Cerebellar nuclear complex (tissue), 1 donor: ENCODE measurements at places on chromosomes 4 and X.

DNA sequence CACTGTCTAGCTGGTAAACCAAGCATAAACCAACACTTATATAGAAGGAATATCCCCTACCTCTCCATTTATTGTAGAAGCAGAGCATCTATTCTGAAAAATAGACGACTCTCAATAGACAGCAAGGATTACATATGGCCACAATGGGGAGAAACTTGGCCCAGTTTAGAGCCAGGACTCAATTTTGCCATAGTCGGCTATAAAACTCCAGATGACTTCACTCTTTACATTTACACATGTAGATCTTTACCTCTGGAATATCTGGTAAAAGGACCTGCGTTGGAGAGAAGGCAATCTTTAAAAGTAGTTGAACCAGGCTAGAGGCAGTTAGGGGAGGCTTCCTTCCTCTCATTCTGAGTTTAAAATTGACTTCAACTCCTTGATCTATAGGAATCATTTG lies 77.3 kb downstream of the HMGB2 start:
- DNase-seq = no peak

- DNase-seq = no peak
These were observed 52.1 kb downstream of the NDST3 start for GRCh38 chr4:118086344-118086743.

DNA sequence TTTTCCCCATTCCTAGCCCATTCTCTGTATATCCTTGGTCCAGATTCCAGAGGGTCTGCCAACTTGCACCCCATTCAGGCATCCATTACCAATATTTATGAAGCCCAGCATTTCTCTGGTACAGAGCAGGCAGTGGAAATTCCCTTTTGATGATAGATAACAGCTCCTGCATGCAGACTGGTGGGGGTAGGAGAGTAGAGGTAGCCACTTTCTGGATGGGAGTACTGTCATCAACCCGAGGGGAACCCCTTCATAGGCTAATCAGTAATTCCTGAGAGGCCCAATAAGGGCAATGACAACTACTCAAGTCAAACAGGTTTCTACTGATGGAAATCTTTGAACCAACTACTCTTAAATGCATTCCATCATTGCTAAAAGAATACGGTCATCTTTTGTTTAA lies 63.7 kb downstream of the COL25A1 start:
- DNase-seq = no peak

DNA sequence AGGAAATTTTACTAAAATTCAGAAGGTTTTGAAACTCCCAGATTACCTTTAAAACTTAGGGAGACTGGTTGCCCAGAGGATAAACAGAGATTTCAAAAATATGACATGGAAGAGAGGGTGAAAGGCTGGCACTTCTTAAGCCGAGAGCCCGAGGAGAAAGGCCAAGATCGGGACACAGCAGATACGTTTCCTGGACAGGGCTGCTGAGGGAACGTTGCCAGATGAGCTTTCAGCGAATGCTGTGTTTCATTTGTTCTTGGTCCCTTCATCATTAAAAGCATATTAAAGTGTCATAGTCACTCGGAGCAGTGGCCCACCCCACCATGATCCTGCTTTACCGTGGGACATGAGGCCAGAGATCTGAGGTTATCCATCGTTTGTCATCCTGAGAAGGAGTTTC lies 37.9 kb upstream of the STOX2 start:
- DNase-seq = no peak

DNA sequence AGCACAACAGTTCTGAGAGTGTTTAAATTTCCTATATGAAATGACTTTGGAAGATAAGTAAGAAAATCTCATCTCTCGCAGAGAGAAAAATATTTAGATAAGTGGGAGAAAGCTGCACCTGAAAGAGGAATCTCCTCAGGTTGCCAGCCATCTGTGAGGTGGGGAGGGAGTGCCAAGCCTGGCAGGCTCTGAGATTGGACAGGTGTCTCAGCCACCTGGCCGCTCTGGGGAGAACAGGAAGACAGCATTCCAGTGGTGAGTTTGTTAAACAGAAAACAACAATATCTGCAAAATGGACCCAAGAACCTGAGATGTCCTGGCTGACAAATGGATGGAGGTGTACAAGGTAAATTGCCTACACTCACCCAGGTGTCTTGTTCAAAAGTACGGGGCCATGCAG lies 31.3 kb downstream of the EMCN start:
- DNase-seq = peak; percentile 85

DNA sequence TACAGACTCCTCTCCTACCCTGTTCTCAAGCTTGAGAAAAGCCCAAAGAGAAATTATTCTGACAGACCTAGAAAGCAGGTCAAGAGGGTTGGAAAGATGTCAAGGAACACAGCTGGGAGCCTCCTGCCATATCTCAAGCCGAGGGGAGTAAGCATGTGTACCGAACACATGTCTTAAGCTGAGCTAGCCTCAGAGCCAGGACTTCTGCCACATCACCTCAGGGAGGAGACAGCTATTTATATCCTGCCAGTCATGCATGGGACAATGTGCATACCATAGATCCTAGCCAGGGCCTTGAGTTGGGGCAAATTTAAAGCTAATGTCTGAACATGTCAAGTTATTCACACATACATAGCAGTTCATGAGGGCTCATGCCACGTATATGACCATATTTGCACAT lies 11.8 kb downstream of the TMEM31 start:
- no peak for DNase-seq

DNA sequence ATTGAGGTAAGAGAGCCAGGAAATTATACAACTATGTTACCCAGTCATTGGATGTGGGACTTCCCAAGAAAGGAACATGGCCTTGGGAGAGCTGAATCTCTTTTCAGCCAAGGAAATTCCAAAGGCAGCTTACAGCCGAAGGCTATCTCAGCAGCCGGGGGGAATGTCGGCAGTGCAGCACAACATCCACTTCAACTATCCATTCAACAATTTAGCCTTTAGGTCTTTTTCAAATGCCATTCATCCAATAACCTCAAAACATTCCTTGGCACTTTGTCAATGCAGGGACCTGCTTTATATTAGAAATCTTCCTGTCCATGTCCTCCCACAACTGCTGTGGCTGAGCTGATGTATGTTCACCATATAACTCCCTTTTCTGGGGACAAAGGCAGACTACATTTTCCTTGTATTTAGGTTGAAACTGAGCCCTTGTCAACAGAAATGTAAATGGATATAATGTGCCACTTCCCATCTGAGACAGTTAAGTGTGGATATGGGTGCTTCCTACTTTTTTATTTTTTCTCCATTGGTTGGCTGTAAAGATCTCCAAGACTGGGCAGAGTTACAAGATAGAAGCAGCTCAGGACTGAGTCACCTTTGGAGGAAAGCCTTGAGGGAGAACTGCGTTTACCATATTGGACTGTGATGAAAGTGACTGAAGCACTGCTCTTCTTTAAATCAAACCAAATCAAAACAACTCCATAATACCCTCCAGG lies 94.8 kb downstream of the GPRIN3 start:
- no peak for DNase-seq
